D721Med (cell line): ENCODE measurements at places on chromosomes 1 and 21.

DNA sequence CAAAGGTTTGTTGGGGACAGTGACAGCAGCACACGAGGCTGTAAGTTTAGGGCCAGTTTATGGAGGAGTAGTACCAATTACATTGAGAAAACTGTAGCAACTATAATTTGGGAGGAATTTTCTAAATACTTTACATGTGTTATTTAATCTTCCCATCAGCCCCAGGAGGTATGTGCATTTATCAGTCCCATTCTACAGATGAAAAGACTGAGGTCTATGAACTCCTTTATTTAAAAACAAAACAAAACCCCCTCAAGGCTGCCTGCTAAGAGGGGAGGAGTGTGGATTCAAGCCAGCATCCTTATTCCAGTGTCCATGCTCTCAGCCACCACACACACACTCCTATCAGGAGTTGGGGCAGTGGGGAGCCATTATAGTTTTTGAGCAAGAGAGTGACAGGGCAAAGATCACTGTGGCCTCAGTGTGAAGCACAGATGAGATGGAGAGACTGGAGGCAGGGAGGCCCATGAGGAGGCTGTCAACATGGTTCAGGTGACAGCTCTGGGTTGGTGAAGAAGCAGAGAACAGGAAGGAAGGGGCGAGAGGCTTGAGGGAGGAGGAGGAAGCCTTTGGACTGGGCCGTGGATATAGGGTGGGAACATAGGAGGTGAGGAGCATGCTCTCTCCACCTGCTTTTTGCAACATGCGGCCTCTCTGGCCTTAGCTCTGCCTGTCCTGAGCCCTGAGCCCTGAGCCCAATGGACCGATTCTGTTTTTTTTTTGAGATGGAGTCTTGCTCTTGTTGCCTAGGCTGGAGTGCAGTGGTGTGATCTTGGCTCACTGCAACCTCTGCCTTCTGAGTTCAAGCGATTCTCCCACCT, 9.7 kb downstream of the TNFRSF1B start:
- DNase-seq, result no peak

DNA sequence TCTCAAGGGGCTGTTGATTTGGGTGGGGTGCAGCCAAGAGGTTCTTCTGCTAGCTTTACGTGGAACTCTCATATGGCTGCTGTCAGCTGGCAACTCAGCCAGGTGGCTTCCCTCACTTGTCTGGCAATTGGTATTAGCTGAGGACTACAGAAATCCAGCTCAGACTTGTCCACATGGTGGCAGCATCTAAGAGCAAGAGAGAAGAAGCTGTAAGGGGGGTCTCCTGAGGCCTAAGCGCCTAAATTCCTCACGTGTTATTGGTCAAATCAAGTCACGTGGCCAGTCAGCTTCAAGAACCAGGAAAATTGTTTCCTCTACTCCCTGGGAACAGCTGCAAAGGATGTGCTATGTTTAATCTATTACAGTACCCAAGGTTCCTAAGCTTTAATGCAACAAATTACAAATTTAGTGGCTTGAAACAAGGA, 4.2 kb upstream of the DYRK3 start:
- no peak for DNase-seq

DNA sequence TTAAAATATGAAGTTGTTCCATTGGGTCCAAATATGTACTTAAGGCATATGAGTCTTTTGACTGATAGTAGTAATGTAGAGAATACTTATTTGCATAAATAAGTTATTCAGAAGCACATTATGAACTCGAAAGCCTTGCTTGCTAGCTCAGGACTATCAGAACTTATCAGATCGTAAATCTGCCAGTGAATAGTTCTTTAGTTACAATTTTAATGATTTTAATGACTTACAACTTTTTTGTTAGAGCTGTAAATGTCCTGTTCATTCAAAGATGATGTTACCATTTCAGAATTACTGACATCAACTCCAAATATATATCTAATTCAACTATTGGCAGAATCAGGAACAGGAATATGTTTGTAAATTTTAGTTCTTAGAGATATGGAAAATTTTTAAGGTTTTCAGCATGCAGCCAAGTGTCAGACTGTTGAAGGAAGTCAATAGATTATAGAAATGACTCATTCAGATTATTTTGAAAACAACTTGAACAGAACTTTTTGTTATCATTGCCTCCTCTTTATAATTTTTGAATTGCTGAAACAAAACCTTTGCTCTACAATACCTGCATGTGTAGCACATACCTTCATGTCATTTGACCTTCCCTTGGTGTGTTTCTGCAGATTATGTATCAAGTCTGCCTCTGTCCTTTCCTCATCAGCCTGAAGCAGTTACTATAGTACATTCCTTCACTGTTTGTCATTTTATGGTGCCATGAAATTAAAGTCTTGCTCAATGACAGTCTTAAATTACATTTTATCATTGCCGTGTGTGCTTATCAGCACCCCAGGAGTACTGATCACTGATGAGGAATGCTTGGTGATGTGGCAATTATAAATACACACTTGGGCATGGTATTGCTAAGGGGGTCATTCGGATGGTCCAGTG, 44.9 kb downstream of the LRRC8D start:
- no peak for DNase-seq

DNA sequence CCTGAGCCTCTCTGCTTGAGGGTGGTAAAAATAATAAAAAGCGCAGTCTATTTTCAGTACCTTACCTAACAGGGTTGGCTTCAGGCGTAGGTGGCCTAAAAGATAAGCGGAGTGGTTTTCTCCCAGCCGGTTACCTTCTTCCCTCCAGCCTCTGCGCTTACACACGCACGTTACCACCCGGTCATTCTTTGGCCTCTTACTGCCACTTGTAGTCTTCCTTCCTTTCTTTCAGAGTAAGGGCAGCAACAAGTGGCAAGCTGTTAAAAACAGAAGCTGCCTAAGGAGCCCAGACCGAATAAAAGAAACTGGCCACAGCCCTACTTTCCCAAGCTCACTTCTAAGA, 35.4 kb downstream of the CLCA1 start:
- DNase-seq, result no peak

DNA sequence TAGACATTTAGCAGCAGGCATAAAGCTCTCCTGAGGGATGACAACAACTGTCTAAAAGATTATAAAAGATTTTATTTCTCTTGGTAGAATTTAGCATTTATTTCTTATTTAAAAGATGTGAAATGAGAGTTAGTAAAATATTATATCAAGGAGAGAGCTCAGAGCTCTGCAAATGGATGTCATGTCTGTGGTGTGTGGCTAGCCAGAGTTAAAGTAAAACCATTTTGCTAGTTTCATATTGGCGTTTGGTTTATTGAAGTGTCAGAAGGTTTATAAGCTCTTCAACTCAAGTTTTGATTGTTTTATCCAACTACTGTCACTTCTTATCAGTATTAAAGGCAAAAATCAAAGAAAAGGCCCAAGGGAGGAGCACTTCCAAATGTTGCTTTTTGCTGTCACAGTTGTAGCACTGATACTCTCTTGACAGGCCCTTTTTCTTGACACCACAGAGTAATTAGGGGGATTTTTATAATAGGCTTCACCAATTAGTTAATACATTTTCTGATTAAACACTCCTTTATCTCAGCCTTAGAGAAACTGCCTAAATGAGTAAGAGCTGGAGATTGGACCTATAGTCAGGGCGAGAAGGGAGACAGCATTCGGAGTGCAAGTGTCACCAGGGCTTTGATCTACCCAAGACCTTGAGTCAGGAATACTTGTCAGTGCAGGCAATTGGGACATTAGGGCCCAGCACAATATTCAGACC, 233.9 kb downstream of the PTBP2 start:
- DNase-seq, result no peak

- DNase-seq, result no peak
These were observed 95.5 kb downstream of the GRIK3 start for GRCh38 chr1:36938819-36939218.

- no peak for DNase-seq
These were observed 9.3 kb downstream of the LEPR start for GRCh38 chr1:65429806-65430205.

DNA sequence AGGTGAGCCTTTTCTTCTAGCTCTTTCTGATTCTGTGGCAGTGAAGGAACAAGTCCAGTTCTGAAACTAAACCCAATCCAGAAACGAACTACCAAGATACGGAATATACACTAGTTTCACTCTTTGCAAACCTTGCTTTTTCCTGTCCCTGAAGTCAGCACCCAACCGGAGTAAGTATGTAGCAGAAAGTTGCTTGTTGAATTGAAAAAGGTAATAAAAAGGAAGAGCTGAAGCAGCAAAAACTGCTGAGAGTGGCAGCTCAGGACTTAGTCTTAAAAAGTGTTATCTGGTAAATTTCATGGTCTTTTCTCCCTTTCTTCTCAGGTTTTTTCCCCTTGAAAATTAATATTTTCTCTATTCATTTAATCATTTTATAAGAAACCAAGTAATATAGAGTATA, 9.4 kb upstream of the NT5C1A start:
- no peak for DNase-seq

GRCh38 chr1:100759188-100759587, 39.6 kb downstream of the VCAM1 start:
- no peak for DNase-seq

GRCh38 chr1:27658951-27659496, 13.0 kb downstream of the IFI6 start:
- DNase-seq, result no peak

GRCh38 chr1:184567637-184568036, 180.8 kb downstream of the C1orf21 start:
- DNase-seq, result no peak

GRCh38 chr1:154816369-154816768, 53.7 kb downstream of the KCNN3 start:
- no peak for DNase-seq

DNA sequence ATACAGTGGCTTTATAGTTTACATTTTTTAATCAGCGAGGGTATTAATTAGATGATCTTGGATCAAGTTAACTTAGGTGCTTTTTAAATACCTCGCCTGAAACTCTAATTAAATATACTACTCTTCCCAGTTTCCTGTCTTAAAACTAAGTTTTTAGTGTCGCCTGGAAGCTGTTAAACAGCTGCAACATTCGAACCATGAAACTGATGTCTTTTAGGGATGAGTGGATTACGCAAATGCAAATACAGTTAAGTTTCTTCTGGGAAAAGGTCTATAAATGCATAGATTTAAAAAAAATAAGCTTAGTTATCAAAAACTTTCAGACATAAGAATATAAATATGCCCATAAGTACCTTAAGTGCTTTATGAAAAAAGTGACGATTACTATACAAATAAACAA, 228.3 kb downstream of the PTPRC start:
- DNase-seq, result no peak

GRCh38 chr1:76300556-76300955, 226.0 kb downstream of the ST6GALNAC3 start:
- DNase-seq, result no peak

- no peak for DNase-seq
These were observed 787 bp downstream of the JAK1 start for GRCh38 chr1:64965366-64966157.

- DNase-seq, result no peak
These were observed 401 bp downstream of the UQCRH start for GRCh38 chr1:46303872-46304326.

DNA sequence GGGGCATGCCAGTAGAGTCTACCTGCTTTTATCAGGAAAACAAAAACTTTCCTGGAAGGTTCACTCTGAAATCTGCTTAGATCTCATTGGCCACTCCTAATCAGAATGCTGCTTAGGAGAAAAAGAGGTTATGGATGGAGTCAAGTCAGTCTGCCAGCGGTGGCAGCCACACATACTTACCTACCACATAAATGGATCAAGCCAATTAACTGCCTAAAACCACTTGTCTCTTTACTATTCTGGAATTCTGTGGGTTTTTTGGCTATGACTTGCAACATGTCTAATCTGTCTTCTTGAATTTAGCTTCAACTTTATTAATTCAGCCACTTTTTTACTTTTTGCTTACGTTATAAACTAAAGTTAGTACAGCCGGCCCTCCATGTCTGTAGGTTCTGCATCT, 140.2 kb upstream of the SERTAD4 start:
- no peak for DNase-seq

DNA sequence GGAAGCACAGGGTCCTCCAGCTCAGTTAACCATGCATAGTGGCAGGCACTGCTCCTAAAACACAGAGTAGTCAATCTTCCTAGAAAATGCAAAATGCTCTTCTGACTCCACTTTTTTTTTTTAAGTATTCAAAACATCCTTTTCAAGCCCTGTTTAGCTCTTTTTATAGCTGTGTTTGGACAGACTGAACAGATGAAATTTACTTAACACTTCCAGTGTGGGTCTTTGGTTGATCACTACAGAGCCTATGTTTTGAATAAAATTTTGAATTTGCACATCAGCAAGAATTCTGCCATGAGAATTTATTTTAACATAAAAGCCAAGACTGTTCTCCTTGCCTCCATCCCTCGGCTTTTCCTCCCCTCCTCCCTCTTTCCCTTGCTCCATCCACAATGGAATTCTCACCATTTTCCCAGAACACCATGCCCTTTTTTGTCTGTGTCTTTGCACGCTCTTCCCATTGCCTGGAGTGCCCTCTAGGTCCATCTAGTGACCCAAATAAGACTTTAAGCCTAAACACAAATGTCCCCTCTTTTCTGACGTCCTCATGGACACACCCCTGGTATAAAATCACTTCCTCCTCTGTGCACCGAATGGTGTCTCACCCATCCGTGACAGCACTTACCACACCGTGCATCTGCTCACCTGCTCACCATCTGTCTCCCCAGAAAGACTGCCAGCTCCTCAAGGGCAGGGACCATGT, 24.0 kb upstream of the CPT2 start:
- no peak for DNase-seq

DNA sequence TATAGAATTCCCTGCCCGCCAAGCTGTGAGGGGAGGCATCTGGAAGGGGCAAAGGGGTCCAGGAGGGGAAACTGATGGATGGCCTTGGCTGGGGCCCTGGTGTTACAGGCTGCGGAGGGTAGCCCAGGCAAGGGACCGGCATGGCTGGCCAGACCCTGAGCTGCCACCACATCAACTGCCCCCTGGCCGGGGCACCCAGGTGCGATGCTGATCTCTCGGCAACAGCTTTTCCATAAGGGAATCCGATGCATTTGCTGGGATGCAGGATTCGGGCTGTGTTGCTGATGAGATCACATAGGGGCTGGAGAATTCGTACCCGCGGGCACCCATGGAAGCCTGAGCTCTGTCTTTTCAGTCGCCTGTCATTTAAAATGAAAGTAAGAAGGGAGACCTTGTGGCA, 73.7 kb downstream of the PRDM16 start:
- DNase-seq, result no peak

- DNase-seq, result no peak
These were observed 213.2 kb downstream of the TNR start for GRCh38 chr1:175530183-175530582.

DNA sequence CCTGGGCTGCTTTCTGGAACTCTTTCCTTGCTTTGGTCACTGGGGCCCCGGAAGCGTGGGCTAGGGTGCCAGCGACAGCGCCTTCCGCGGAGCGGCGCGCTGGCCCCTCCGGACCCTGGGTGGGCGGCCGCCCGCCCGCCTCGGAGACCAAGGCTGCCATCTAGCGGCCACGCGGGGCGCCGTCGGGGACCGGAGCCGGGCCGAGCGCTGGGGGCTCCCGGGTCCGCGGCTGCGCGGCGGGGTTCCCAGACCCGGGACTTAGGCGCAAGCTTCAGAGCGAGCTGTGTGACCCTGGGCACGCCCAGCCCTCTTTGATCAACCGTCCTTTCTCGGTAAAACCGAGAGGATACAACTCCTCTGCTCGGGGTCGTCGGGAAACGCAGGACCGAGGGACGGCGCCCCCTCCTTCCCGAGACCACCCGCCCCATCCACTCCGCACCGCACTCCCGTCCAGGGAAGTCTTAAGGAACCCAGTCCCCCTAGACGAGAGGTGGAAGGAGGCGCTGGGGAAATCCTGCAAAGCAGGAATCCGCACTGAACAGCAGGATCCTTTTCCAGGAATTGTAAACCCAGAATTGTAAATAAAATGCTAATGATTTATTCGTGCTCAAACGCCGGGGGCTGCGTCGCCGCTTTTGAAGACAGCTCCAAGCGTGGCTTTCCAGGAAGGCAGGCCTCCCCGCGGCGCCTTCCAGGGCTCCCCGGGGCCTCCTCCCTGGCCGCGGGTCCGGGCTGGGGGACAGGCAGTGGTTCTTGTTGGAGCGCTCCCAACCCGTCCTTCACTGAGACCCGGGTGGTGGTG, 41.2 kb downstream of the RRAGC start:
- DNase-seq, result peak; percentile 75
